ENCODE measurements at places on chromosomes 7 and 10.

- no peak for DNase-seq
Measured at GRCh38 chr10:124079864-124080263, 13.5 kb downstream of the CHST15 start.

- DNase-seq: no peak
Measured at GRCh38 chr7:49564379-49564714, 209.1 kb upstream of the VWC2 start.

- DNase-seq: no peak
Measured at GRCh38 chr10:94103801-94104221, 110.1 kb downstream of the PLCE1 start.

GRCh38 chr10:13390604-13391522, 42.8 kb upstream of the SEPHS1 start:
- no peak for DNase-seq

DNA sequence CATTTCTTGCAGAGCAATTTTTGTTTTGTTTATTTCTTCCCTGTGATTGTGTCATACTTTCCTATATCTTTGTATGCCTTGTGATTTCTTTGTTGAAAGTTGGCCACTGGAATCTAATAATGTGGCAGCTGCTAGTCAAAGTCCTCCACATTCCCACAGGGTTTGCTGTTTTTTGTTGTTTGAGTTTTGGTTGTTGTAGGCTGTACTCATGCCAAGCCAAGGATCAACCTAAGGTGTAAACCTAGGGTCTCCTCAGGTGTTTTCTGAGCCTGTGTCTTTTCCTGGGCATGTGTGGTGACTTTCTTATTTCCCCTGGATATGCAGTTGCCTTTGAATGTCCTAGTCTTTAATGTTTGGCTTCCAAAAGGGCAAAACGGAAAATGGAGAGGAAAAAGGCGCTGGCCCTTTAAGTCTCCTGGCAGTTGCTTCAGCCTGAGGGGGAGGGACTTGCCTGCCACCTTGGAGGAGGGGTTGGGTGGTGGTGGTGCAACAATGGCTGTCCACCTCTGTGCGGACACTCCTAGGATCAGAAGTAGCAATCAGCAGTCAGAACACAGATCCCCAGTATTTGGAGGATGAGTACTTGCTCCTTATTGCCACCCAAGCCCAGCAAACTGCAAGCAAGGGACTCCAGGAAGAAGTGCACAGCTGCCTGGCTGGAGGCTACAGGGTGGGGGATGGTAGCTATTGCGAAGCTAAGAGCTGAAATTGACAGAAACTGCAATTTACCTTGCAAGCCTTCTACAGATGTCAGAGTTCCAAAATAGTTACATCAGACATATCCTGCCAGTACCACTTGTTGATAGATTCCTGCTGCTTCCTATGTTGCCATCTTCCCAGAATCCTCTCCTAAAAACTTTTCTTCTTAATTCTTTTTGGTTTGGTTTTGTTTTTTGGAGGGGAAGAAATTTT, 5.6 kb upstream of the ZNF518A start:
- no peak for DNase-seq

DNA sequence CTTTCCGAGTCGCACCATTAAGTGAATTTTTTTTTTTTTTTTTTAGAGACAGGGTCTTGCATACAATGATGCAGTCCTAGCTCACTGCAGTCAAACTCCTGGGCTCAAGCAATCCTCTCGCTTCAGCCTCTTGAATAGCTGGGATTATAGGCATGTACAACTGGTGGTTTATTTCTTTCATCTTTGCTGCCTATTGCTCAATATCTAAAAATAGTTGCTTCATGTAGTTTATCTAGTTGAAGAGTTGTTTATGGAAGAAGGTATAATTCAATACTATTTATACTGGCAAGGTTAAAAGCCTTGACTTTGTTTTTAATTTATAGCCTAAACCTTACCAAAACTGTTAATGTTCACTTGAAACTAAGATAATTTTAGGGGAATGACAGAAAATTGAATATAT, 66.9 kb downstream of the SEMA3D start:
- no peak for DNase-seq

- DNase-seq: no peak
Measured at GRCh38 chr10:129852829-129853561, 111.1 kb downstream of the EBF3 start.

DNA sequence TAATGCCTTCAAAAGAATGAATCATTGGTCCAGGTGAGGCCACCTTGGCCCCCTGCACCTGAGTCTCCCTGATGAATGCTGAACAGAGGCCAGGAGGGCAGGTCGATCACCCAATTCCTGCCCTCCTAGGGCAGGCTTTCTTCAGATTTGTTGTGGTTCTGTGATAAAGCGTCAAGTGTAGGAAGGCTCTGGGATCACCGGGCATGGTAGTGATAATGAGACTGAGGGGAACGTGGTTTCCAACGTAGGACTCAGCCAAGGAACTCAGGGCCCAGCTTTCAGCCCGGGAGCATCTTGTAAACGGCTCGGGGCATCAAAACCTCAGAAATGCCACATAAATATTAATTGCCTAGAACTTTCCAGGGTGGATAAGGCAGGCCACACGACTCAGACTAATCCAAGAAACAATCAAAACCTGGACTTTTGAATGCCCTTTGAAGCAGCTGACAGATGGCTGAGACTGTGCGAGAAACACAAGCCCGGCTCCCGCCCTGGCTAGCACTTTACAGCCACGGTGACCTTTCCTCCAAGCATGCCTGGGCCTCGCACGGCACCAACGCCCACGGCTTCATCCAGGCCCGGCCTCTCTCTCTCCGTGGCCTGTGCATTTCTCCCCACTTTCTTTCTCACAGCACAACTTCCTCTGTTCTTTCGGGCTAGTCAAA, 239.3 kb upstream of the GRB10 start:
- no peak for DNase-seq

GRCh38 chr7:111264111-111264868, 173.4 kb downstream of the LRRN3 start:
- no peak for DNase-seq

DNA sequence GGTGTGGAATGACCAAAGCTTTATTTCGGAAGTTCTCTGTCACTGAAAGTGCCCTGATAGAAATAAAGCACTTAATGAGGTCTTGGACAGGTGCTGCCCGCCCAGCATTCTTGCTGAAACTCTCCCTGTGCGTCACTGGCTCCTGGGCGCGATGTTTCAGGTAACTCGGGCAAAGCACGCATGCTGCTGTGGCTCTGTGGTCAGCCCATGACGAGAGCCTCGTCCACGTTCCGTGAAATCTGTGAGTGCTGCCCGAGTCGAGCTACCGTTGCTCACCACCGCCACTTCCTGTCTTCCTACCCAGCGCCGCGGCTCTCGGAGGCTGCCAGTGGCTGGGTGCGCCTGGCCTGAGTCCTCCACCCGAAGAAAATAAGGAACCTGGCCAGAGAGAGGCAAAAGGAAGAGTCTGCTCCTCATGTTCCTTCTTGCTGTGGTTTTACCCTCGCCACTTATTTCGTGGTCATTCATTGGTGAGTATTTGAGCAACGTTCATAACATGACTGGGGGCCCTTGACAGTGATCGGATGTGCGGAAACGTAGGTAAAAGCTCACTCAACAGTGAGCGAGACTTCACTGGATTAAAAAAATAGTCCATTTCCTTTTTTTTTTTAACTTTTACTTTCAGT, 95.5 kb downstream of the MAP3K8 start:
- DNase-seq: no peak

- DNase-seq: no peak
Measured at GRCh38 chr10:73413108-73413527, 740 bp downstream of the ANXA7 start.

DNA sequence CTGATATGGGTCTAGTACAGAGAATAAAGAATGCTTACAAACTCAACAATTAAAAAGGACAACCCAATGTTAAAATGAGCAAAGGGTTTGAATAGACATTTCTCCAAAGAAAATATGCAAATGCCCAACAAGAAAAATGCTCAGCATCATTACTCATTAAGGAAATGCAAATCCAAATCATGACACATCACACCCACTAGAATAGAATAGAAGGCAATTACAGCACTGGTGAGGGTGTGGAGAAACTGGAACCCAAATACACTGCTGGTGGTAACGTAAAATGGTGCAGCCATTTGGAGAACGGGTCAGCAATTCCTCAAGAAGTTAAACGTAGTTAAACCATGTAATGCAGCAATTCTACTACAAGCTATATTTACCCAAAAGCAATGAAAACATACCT, 53.8 kb downstream of the KDM7A start:
- no peak for DNase-seq

GRCh38 chr10:130179640-130180039, 43.4 kb downstream of the GLRX3 start:
- no peak for DNase-seq
